ENCODE measurements at places on chromosomes 4 and X.

- no peak for DNase-seq
Measured at GRCh38 chrX:41236629-41237028, 97.3 kb upstream of the DDX3X start.

DNA sequence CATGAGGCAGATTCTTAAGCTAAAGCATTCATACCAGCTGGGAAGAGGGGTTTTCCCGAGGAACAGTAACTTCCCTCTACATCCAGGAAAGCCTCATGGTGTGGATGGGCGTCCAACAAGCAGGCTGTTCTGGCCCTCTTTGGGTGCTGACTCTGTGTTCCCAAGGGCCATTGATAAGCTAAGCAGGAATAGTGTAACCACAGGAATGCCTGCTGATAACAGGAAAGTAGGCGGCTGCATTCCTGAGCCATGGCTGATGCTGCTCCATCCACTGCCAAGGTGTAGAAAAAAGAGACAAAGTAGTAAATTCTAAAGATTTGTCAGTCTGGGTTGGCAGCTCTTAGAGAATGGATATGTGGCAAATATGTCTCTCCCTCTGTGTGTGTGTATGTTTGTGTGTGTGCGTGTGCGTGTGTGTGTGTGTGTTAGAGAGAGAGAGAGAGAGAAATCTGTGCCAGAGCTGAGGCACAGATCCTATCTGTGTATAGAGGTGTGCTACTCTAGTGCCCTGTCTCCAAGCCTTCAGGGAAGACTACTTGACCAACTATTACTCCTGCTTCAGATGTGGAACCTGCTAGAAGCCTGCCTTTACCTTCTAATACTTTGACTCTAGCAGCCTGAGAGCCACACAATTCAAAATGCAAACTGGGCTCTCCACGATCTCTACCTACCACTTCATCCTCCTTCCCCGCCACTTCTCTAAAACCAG is 353.1 kb upstream of the NR3C2 start:
- DNase-seq: no peak

DNA sequence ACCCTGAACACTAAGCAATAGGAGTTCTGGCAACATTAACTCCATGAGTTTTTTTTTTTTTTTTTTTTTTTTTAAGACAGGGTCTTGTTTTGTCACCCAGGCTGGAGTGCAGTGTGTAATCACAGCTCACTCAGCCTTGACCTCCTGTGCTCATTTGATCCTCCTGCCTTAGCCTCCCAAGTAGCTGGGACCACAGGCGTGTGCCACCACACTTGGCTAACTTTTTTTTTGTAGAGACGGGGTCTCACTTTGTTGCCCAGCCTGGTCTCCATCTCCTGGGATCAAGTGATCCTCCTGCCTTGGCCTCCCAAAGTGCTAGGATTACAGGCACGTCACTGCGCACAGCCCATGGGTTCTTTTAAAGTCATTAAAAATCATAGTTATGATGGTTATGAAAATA is 5.1 kb downstream of the RHOH start:
- no peak for DNase-seq

DNA sequence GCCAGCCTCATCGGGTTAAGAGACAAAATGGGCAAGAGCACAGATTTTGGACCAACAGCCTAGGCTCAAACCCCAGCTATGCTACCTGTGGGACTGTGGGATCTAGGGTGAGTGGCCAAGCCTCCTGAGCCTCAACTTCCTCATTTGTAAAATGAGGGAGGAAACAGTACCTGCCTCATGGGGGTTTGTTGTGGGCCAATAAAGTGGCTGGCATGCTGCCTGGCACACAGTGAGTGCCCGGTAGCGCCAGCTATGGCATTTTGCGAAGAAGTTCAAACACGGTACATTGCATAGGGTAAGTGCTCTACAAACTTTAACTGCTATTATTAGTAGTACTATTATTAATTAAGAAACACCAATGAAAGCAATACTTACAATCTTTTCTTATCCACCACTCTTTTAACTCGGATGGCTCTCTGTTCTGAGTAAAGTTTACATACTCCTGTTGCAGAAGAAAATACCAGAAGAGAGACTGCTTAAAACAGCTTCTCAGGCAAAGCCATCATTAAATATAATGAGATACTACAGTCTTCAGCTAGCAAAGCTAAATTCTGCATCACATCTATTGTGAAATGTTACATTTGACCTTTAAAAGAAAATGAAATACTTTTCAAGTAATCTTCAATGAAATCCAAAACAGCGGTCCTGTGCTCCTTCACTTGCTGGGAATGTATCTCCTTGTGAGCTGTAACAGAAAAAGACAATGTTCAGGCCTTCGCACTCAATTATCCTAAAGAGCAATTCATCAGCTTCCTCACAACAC is 70.1 kb downstream of the NSG1 start:
- DNase-seq: no peak

DNA sequence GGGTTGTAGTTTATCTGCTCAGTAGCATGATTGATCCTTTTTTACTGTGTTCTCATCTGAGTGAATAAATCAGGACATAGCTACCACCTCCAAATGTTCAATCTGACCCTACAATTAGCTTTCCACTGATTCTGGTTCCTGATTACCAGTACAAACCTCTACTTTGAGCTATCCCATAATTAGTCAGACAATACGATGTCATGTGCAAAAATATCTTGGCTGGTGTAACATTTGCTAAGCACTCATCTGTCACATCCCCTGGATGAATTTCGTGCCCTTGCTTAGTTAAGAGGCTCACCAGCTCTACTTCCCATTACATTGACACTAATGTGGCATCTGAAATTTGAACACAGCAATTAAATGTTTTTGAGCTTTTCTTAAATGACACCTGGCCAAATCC is 1101.0 kb upstream of the PCDH7 start:
- DNase-seq: no peak

- DNase-seq: no peak
Measured at GRCh38 chr4:177182166-177182565, 127.5 kb upstream of the NEIL3 start.

DNA sequence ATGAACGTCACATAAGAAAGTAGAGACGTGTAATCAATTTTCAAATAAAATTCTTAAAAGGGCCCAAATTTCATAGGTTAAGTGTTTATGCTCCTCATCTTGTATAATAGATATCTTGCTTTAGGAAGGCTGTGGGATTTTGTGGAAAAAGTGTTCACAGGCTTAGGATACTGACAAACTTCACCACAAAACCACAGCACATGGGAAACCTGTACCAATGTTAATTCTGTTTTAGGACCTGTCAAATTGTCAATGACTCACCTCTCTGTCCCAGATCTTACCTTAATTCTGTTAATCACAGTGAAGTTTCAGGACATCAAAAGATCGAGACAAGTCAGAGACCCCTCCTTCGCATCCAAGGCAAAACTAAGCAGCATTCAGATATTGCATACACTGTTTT is 24.2 kb downstream of the FGFBP1 start:
- no peak for DNase-seq

DNA sequence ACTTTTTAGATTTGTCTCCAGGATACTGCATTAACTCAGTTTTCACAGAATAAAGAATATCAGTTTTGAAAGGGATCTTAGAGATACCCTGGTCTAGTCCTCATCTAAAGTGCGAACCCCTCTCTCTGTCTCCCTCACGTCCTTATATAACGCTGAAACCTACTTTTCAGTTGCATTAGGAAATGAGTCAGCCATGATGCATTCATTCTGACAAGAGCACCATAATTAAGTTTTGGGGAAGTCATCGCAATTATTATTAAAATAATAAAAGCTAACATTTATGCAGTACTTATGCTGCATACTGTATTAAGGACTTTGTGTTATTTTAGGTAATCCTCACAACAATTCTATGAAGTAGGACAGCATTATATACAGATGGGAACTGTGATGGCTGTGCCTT is 116.1 kb downstream of the REELD1 start:
- no peak for DNase-seq

DNA sequence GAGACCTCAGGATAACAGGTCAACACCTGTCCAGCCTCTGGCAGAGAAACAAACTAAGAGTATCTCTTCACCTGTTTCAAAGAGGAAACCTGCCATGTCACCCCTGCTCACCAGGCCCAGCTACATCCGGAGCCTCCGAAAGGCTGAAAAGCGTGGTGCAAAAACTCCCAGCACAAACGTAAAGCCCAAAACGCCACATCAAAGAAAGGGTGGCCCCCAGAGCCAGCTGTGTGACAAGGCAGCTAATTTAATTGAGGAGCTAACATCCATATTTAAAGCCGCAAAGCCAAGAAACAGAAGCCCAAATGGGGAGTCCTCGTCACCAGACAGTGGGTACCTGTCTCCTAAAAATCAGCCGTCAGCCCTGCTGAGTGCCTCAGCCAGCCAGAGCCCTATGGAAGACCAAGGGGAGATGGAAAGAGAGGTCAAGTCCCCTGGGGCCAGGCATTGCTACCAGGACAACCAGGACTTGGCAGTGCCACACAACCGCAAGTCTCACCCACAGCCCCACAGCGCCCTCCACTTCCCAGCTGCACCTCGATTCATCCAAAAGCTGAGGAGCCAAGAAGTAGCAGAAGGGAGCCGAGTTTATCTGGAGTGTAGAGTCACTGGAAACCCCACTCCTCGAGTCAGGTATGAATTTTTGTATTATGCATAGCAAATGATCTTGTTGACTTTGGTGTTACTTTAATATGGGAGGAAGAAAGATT is 15.1 kb downstream of the PALLD start:
- DNase-seq: no peak

GRCh38 chr4:163748449-163748848 is 254.0 kb downstream of the TMA16 start:
- DNase-seq: no peak

DNA sequence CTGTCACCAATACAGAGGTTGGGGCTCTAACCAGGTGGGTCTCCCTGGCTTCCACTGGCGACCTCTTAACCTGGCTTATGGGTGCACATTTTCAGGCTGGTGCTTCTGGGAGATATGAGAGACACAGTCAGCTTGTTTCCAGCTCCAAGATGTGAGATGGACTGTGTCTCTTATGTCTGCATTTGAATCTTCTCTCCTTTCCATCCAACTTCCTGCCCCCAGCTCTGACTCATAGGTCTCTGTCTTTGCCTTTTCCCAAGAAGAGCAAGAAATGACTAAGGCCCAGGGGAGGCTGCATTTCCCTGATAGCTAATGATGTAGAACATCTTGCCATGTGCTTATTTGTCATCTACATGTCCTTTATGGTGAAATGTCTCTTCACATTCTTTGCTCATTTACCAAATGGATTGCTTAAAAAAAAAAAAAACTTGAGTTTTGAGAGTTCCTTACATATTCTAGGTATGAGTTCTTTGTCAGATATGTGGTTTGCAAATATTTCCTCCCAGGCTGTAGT is 3.2 kb upstream of the UXT start:
- no peak for DNase-seq

- DNase-seq: no peak
Measured at GRCh38 chr4:48670587-48670986, 109.5 kb downstream of the FRYL start.

DNA sequence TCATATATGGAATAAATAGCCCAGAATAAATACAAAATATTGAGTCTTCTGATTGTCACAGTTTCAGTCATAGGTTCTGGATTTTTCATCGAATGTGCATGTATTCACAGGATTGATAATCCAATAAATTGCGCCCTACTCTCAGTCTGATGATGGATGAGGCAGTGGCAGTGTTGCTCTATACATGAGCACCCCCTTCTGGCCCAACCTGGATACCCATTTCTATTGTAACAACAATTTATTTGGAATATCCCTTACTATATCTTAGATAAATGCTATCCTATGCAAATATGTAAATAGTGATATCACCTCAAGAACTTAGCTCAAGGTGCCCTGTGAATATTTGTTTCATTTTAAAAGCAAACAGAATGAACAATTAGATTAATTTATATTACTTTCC is 733.7 kb upstream of the PABPC4L start:
- DNase-seq: no peak

DNA sequence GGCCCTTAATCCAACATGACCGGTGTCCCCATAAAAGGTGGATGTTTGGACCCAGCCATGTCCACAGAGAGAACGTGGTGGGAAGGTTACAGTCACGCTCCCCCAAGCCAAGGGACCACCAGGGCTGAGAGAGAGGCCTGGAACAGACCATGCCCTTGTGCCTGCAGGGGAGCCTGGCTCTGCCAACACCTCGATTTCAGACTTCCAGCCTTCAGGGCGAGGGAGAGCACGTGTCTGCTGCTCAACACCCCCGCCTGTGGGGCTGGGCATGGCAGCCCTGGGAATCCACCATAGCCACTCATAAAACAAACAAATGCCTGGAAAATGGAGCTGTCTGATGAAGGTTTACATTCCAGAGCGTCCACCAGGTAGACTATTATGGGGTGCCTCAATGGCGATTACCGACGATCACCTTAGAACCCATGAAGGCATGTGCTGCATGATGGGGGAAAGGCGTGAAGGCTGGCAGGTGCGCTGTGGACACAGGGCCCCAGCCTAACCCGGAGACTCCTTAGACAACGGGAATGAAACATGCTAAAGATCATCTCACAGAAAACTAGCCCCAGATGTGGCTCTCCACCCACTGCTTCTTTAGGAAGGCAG is 42.3 kb upstream of the HMX1 start:
- DNase-seq: no peak

DNA sequence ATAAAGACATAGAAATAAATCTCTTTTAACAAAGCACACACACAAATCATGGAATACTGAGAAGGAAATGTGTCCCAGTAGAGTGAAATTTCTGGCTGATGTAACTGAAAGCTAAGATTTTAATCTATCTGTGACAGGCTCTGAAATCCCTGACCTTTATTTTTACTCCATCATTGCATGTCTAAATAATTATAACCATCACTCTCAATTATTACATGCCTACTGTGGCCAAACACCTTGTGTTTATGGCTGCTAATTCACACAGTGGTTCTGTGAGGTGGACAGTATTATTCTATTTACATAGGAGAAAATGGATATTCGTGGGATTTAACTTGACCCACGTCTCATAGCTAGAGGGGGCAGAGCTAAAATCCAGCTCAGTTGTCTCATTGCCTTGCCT is 438.1 kb downstream of the TLL1 start:
- no peak for DNase-seq

DNA sequence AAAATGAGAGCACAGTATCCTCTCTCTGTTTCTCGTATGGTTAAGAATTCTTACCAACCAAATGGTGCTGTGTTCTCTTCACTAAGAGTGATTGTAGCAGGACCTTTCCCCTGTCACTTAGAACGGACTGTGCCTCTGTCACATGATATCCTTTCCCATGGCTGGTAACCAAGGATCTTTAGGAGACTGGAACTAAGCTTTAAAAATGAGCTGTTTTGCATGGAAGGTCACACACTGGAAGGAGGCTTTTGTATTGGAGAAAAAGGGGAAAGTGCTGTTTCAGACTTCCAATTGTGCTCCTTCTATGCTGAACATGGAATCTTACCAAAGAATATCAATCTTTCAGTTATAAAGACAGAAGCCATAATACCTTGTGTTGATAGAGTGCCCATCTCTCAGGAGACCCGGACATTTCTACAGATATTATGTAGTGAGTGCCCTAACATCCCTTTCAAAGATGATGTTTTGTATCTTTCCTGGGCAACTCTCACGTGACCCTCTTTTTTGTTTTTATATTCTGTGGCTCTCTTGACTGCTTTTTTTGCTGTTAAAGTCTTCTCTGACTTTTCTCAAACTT is 148.6 kb downstream of the SLC4A4 start:
- no peak for DNase-seq

DNA sequence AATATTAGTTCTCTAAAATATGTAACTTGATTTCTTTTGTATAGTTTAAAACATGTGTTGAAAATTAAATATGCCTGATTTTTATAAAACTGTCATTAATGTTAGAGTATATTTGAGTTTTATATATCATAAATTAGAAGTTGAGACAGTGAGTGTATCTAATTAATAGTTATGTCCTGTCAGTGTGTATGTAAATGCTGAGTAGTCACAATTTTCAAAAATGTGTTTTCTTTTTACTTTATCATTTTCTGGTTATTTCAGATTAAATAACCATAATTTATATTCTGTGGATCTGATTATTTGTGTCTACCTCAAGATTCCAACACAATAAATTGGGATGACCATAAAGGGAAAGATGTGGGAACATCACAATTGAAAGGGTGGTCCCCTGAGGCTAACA is 82.7 kb upstream of the CXXC4 start:
- DNase-seq: no peak
